ENCODE measurements at places on chromosomes 5 and 9.

- no peak for DNase-seq
Measured at GRCh38 chr9:127975376-127976315, 5.1 kb downstream of the EEIG1 start.

GRCh38 chr9:93592008-93592642 is 15.7 kb downstream of the PHF2 start:
- no peak for DNase-seq

DNA sequence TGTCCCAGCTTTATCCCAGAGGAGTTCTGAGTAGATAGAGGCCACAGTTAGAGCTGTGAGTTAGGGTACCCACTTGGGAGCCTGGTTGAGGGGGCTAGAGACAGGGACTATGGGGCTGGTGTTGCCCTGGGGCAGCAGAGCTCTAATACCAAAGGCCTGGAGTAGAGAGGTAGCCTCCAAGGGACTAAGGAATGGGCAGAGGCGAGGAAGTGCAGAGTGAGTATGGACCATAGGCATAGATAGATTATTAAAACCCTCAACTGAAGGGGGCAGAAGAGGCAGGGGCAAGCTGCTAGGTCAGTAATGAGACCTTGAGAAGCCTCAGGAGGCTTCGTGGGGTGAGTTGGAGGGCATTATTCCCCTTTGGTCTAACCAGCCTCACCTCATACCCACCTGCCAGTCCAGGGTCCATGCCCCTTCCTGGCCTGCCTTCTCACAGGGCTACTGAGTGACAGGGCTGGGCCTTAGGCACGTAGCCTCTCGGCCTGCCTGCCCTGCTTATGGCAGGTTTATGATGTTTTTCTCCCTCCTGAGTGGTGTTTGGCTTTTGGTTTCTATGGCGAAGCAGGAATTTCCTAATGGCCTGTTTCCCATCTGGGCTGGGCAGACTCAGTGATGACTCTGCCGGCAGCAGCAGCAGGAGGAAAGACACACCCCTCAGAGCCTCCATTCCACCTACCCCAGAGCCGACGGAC is 8.0 kb downstream of the PDLIM4 start:
- DNase-seq: no peak

DNA sequence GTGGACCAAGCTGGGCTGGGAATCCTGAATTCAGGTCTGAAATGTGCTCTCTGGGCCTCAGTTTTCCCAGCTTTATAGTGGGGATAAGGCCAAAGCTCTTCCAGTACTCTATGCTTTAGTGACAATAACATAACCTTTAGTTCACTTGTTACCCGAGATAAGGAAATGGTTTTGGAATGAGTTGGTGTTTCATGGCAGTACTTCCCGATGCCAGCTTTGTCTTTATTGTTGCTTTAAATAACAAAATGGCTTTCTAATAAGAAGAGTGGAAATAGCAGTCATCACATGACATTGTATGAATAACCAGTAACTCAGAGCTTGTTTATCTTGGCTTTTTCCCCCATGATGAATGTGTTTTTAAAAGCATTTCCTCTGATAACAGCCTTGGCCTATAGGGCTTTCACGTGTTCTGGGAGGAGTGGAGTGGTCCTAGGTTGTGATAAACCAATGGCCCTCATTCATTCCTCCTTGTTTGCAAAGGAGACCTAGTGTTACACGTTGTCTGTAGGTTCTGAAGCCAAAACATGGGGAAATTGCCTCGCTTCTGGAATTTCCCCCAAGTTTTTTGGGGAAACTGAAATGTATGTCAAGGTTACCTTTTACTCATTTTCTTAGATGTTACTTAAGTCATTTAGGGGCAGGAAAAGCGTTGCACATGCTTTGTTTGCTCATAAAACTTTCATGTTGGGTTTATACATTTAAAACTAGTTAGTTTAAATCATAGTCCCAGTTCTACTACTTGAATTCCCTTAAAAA is 53.7 kb downstream of the ZNF618 start:
- no peak for DNase-seq

- peak; percentile 30 for DNase-seq
Measured at GRCh38 chr5:61933787-61934626, 372.0 kb upstream of the KIF2A start.

- no peak for DNase-seq
Measured at GRCh38 chr5:89686081-89686765, 723.3 kb downstream of the CETN3 start.

DNA sequence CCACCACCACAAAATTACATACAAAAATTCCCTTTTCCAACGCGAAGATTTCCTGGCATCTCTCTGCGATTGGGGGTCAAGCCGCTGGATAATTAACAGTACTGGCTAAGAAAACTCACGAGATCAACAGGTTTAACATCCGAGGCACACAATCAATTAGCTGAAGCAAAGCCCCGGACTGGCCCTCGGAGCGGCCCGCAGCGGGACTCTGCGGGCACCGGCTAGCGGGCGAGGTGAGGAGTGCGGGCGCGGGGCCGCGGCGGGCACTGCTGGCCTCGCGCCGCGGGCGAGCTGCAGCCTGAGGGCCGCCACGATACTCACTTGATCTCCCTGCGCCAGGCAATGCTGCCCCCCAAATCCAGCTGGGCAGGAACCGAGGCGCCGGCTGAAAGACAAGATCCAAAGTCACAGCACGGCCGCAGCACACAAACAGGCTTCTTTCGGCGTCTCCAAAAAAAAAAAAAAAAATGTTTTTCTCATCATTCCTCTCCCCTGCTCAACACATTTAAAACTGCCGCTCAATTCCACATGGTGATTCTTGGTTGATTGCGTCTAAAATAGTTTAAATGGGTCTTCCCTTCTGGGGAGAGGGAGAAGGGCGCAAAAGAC is 210.2 kb downstream of the MEF2C start:
- no peak for DNase-seq

DNA sequence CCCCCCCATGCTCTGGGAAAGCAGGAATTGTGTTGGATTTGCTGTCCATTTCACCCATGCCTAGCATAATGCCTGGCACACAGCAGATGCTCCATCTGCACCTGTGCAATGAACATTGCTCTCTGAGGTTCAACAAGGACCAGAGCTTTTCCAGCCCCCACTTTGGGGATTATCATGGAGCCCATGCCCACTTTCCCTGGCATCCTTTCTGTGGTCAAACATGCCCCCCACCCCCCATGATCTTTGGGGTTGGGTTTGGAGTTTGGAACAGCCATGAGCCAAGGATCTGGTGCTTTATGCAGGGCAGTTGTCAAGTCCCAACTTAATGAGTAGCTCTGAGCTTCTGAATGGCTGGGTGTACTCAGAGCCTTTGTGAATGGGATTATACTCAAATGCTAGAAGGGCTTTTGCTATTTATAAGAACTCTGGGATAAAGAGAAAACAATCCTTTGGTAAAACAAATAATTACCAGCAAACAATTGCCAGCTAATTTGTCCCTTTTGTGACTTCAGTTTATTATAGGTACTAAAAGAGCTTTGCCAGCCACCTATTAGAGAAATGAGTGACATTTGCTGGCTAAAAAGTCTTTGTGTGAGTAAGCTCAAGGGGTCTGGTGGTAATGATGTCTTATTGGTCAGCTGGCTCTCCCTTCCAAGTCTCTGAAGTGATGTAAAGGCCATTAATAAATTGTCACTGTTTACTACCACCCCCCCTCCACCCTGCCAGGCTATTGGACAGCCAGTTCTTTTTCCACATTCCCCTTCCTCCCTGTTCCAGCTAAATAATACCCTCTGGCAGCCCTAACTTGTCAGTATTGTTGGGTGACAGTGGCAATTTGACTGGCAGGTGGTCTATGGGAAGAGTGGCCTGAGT is 182.3 kb downstream of the MACROH2A1 start:
- no peak for DNase-seq

GRCh38 chr5:151699071-151699901 is 12.6 kb upstream of the SPARC start:
- DNase-seq: no peak

DNA sequence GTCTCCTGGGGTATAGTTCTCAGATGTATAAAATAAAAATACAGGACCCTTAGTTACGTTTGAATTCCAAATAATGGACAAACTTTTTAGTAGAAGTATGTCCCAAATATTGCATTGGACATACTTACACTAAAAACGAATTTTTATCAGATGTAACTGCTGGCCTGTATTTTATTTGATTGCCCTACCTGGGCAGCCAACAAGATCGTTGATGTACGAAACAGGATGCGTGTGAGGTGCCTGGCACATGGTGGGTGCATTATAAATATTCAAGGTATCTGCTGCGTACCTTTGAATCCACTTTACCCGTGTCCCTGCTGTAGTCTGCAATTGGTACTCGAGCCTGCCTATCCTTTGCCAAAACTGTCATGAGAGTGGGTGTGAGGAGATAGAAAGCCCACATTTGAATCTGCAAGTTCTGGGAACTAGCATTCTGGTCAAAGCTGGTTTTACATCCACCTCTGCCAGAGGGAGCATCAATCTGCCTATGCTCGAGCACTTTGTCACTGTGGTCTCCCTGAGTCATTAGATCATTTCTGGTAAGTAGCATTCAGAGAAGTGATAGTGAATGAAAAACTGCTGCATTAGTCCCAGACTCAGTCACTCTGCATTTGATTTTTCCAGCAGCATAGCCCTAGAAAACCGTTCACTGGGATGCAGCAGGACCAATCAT is 133.7 kb upstream of the IQGAP2 start:
- DNase-seq: no peak

DNA sequence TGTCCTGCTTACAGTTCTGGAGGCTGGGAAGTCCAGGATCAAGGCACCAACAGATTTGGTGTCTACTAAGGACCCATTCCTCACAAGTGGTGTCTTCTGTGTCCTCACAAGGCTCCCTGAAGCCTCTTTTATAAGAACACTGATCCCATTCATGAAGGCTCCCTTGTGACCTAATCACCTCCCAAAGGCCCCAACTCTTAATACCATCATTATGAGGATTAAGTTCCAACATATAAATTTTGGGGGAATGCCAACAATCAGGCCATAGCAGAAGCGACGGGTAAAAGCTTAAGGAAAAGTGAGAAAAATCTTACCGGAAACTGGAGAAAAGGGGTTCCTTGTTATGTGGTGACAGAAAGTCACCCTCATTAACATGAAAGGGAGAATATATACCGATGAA is 11.2 kb downstream of the CTNNAL1 start:
- no peak for DNase-seq

DNA sequence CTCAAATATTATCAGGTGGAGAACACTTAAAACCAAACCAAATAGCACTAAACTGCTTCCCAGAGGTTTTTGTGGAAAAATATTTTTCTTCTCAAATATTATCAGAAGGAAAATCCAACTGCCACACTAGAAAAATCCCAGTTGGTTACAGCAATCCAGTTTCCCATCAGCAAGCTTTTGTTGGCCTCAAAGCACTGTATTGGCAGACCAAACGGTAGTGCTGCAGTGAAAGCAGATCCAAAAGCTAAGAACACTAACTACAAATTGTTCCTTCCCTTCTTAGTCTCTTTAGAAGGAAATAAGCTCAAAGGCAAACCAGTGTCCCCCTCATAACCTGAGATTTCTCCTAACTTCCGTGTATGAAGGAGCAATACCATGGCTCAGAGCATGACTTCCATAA is 105.3 kb downstream of the TRIM36 start:
- no peak for DNase-seq

DNA sequence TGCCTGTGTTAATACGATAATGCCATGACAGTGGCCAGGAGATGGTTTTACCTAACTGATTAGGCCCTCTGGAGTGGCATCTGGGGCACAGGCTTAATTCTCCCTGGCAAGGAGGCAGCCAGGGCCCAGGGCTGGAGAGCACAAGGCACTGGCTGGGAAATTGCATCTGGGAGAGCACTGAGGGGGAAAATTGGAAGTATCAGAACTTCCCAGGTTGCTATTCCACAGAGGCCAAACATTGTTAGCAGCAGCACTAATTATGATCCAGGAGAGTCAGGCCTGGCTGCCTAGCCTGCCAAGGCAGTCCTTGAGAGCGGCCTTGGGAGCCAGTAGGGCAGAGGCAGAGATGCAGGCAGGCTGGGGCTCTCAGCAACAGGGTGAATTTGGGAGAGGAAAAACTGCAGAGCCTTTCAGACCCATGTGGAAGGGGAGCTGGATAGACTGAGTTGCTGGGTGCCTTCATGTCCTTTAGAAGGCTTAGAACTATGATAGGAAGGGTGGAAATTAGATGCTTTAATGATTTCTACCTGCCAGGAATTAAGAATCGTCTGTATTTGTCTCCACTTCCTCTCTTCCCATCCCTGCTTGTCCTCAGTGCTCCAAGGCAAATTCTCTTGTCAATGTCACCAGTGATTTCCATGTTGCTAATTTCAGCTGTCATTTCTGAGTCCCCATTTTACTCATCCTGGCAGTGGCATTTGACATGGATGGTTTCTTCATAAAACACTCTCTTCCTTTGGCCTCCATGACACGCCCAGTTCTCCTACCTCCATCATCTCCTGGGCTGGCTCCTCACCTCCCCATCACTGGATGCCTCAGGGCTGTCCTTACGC is 56.1 kb upstream of the HSPA9 start:
- no peak for DNase-seq

GRCh38 chr5:93461756-93462155 is 119.3 kb downstream of the NR2F1-AS1 start:
- DNase-seq: no peak

DNA sequence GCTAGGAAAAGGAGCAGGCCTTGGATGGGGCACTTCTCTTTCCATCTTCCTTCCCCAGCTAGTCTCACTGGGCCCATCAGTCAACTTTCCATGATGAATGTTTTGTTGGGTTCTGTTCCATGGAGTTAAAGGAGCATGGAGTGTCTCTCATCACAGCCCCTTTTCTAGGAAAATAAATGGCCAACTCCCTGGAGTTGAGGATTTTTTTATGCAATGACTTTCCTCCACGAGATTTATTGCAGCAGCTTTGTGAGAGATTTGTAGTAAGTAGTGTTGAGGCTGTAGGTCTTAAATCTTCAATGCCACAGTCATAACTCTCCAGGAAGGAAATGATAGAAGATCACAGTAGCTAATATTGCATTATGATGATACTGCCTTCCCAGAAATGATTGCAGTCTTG is 45.6 kb upstream of the SLC44A1 start:
- no peak for DNase-seq

DNA sequence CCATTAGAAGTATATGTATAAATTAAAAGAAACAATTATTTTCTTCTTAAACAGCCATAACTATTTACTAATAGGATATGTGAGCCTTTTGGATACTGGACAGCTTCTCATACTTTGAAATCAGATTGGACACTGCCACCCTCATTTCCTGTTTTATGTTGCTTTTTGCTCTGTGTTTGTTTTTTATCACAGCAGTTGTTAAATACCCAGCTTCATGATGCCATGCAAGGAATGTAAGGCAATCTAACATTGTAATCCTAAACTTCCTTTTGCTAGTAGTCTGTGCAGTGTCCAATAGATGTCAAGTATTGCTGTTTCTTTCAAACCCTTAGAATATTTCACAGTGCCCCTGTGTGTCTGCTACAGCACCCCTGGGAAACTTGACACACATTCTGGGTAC is 56.2 kb downstream of the CNTLN start:
- no peak for DNase-seq

- DNase-seq: no peak
Measured at GRCh38 chr5:168311061-168311566, 19.7 kb downstream of the WWC1 start.

GRCh38 chr9:31573561-31573960 is 810.9 kb upstream of the ACO1 start:
- no peak for DNase-seq

GRCh38 chr5:140041492-140042392 is 1.4 kb downstream of the NRG2 start:
- no peak for DNase-seq

- no peak for DNase-seq
Measured at GRCh38 chr9:4020755-4021296, 279.0 kb downstream of the GLIS3 start.

- no peak for DNase-seq
Measured at GRCh38 chr9:134062461-134063087, 5.3 kb downstream of the BRD3 start.

- no peak for DNase-seq
Measured at GRCh38 chr5:55316837-55317236, 9.0 kb downstream of the MTREX start.

- no peak for DNase-seq
Measured at GRCh38 chr5:17713301-17713700, 79.0 kb downstream of the TAF11L14 start.
